Pons (tissue), 1 donor: ENCODE measurements at places on chromosomes 7 and 10.

- DNase-seq = no peak
Observed at GRCh38 chr7:111103678-111104274, 12.8 kb downstream of the LRRN3 start.

DNA sequence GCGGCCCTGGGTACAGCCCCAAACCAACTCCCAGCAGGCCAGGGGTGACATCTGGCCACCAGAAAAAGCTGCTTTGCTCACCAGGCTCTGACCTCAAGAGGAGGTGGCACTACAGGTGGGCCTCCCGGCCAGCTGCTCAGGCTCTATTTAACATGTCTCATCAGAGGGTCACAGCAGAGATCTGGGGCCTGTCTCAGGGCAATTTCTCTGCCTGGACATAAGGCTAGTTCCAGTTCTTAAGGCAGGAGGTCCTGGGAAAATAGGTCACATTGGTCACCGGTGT lies 88.6 kb downstream of the GFRA1 start:
- DNase-seq = no peak

DNA sequence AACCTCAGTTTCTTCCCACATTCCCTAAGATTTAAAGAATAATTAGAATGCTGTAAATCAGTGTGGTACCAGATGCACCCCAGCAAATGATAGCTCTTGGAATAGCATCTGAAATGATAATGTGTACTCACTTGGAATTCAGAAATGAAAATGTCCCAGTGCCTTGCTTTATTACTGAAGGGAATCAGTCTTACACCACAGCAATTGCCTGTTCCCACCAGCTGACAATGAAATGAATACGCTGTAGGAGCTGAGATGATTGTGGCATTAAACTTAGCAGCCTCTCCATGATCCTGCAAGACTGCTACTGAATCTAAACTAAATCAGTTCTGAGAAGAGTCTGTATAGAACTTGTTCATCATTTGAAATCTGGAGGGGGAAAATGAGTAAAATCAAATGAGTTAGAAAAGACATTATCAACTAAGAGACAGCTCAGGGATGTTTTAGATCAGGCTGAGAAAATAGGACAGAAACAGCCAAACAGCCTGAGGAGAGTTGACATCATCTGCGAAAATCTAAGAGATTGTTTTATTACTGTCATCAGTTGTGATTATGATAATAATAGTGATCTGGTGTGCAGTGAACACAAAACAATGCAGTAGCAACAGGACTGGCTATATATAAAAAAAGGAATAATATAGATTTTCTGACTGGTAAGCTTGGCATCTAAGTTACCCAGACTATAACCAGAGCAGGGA lies 108.6 kb upstream of the SLC13A1 start:
- DNase-seq = no peak

DNA sequence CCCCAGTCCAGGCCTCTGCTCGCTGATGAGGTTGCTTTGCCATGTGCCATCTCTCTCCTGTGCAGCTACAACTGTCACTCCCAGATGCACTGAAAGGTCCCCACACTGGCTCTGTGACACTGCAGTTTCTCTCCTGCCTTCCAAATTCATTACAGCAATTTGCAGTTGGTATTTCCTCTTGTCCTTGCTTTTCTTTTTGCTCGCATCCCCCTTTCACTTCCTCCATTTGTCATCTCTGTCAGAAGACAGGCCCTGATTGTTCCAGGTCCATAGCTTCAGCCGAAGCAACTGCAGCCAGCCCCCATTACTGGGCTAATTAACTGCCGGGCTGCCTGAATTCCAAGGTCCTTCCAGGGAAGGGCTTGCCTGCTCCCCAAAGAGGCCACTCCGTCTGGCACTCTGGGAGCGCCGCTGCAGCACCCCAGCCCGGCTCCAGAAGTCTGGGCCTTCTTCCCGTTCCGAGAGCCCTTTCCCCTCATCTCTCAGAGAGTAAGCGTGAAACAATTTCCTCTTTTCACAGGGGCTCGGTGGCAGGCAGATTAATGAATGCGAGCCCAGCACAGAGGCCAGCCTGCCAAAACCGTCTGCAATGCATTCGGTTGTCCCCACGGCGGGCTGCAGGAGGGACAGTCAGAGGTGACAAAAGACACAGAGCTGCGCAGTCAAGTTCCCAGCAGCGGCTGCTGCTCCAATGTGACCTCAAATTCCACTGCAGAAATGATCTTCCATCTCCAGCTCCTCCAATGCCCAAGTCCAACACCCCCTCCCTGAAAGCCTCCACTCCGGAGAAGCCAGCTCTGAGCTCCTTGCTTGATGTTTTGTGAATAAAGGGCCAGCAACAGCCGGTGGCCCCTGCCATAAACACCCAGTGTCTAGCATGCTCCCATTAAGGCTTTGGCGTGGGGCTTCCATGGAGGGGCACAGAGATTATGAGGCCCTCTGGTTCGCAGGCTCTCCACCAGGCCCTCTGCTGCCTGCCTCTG lies 279.4 kb upstream of the HABP2 start:
- DNase-seq = peak; percentile 76

DNA sequence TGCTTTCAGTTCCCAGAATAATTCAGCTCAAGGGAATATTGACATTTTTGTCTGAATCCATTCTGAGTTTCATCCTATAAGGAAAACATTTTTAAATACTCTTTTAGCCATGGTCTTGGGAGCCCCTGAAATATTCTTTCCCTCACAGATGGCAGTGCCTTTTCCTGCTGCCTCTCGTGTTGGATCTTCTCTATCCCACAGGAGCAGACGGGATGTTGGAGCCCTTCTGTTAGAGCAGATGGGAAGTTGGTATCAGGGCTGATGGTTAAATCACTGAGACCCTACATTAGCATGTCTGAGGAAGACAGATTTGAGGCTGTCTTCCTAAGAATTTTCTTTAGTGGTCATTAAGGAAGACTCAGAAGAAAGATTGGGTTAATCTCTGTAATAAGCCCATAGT lies 737.8 kb downstream of the LRMDA start:
- DNase-seq = no peak

GRCh38 chr10:36198322-36198721 lies 556.2 kb upstream of the FZD8 start:
- no peak for DNase-seq

DNA sequence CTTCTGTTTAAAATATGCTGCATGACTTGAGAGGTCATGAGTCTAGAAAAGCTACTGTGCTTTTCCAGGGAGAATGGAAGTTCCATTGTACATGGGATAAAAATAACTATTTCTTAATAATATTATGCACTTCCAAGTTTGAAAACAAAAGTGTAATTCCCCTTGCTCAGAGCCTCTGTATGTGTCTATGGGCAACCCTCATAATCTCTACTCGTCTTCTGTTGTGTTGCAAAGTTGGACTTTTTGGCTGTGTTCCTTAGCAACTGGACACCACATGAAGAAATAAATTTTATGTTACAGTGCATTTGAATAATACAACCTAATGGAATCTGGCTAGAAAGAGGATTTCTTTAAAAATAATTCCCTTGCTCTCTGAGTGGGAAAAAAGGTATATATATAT lies 242.6 kb downstream of the TWIST1 start:
- DNase-seq = no peak

DNA sequence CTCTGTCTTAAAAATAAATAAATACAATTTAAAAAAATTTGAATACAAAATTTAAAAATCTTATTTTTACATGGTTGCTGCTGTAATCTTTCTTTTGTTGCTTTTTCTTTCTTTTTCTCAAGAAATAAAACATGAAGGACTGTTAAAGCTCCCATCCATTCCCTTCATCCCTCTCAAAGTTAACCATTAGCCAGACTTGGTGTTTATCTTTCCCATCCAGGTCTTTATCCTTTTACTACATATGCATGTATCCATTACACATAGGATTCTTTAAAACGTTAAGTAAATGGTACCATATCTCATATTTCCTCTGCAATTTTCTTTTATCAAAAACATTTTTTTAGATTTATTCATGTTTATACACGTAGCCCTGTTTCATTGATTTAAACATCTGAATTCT lies 70.1 kb downstream of the CREB3L2 start:
- DNase-seq = no peak

DNA sequence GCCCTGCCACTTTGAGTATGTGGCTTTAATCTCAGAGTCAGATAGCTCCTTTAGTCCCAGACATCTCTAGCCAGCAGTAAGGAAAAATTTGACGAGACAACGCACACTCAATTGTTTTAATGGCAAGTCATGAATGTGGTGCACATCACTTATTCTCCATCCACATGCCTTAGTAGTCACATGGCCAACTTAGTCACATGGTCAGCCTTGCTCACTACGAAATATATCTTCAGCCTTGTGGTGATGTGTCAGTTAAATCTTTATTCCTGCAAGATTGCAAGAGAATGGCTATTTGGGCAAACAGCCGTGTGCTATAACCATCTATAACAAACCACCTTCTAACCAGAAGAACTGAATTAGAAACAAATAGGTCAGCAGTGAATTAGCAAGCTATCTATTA lies 871.1 kb upstream of the CELF2 start:
- no peak for DNase-seq

GRCh38 chr10:78251016-78251385 lies 217.3 kb downstream of the RPS24 start:
- no peak for DNase-seq

GRCh38 chr7:8221567-8221966 lies 40.4 kb downstream of the ICA1 start:
- no peak for DNase-seq
